NCI-H2081 treated with DMSO at 0.1 percent for 48 hours (cell line): ENCODE measurements at places on chromosomes 6 and 20.

DNA sequence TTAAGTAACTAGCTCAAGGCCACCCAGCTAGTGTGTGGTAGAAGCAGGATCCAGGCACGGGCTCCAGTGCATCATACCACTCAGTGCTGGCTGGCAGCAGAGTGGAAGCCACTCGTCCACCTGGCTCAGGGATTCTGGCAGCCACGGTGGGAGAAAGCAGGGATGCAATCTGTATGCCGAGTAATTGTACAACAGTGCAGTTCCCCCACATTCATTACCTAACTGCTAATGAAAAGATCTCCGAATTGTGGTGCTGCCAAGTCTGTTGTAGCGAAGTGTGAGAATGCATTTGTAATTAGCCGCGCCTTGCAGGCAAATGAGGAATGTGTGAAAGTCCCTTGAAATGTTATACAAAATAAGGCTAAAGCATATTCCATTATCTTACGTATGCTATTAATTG is 29.0 kb downstream of the KCNG1 start:
- DNase-seq: no peak

- no peak for DNase-seq
Observed at GRCh38 chr6:113271437-113271836, 585.7 kb upstream of the MARCKS start.

DNA sequence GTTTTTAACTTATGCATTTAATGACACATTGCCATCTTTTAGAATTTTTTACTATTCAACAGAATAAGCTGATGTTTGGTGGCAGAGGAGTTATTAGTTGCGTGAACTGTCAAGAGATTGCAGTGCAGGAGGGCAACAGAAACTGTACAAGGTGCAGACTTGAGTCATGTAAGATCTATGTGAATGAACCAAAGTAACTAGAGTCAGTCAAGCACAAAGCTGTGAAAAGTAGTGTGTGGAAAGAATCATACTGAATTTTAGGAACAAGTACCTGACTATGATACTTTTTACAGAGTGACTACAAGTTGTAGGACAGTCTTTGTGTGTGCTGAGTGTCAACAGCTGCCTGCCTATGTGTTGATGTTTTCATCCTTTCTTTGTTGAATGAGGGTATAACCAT is 2.7 kb upstream of the C6orf163 start:
- no peak for DNase-seq

DNA sequence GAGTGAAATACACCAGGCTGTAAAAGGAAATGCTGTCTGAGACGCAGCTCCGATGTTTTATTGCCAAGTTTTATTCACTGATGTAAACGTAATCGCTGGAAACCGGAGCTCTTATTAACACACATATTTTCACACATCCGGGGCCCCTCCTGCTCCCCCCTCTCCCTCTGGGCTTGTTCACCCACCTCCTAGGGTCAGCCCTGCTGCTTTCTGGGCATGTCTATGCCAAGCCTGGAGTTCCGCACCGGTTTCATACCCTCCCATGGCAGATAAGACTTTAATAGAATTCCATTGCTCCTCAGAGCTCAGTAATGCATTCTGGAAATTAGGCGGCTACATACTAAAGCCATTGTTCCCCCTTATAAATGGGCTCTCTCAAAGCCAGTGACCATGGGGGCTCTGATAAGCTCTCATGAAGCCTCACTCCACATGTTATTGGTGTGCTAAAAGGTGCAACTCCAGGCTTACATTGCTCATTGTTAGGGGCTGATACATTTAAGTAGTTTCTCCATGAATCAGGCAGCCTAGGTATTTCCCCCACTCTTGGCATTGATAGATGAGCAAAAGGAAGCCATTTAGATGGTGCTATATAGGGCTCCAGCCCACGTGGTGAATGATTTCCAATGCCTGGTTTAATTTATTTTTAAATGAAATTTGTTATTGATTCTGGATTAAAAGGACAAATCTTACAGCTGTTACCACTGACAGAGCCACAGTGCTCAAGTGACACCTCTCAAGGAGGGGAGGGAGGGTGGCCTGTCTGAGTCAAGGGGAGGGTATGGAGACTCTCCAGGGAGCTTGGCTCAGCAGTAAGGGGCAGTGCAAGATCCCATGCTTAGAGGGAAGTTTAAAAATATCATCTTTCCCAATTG is 4.5 kb upstream of the VSTM2L start:
- no peak for DNase-seq

DNA sequence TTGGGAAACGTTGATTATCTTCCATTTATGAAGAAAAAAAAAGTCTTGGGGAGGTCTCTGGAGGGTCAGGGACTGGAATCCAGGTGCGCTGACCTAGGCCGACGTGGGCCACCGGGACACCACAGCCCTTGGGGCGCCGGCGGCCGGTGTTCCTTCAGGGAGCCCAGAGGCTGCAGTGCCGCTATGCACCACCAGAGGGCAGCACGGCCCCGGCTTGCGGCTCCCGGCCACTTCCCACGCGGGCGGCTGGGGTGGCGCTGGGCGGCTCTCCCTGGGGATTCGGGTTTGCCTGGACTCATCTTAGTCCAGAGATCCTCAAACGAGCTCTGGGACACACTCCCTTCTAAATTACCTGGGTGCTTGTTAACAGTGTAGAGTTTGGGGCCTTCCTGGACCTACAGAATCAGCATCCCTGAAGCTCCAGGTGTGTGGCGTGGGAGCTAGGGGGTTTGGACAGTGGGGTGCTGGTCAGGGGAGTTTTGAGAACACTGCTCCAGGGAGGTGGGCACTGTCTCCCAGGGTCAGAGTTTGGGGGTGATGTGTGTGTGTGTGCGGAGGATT is 23.0 kb upstream of the GTSF1L start:
- no peak for DNase-seq

- DNase-seq: no peak
Observed at GRCh38 chr6:78810698-78811097, 56.7 kb upstream of the IRAK1BP1 start.

- DNase-seq: no peak
Observed at GRCh38 chr6:87151781-87152525, 3.4 kb upstream of the ZNF292 start.

- no peak for DNase-seq
Observed at GRCh38 chr6:25966711-25967110, 4.1 kb downstream of the TRIM38 start.
